Vagina (tissue), 2 donors: ENCODE measurements at places on chromosomes 1 and 21.

DNA sequence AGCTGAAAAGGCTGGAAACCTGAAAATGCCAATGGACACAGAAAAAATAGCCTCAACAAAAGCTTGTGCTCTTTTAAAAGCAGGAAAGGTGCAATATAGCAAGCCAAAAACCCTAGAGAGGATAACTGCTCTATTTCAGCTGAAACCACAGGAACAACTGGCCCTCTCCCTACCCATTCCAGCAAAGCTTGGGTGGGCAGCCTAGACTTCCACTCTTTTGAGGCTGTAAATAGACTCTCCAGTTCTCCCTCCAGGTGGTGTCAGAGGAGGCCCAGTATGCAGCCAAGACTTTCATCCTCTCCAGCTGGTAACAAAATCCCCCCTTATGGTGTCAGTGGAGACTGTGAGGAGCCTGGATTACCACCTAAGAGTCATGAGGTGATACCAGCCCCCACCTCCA lies 206.9 kb upstream of the PLD5 start:
- no peak for DNase-seq

DNA sequence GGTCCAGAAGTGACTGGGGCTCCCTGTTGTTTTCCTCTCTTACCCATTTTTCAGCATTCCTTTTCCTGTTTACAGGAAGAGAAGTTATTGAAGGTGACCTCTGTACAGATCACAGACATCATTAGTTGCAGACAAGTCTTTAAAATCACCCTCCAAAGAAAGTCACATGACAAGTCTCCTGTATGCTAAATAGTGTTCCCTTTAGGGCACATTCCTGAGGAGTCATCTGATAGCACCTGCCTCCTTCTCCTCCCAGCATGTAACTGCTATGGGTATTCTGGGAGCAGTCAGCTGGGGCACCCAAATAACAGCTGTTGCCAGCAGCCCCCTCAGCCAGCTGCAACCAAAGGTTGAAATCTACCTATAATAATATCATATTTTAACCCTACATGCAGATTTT lies 200.6 kb downstream of the PTGER3 start:
- DNase-seq = no peak

- DNase-seq = no peak
Observed at GRCh38 chr1:117683571-117684285, 77.9 kb downstream of the TENT5C start.

GRCh38 chr21:44866780-44867179 lies 6.7 kb downstream of the PTTG1IP start:
- DNase-seq = no peak

GRCh38 chr1:207286786-207287468 lies 34.6 kb upstream of the CD55 start:
- no peak for DNase-seq

GRCh38 chr1:31648641-31649357 lies 4.1 kb upstream of the PEF1 start:
- no peak for DNase-seq

- DNase-seq = no peak
Observed at GRCh38 chr1:114832057-114832456, 22.6 kb upstream of the SYCP1 start.

- no peak for DNase-seq
Observed at GRCh38 chr1:157091186-157091585, 8.4 kb downstream of the ETV3L start.

DNA sequence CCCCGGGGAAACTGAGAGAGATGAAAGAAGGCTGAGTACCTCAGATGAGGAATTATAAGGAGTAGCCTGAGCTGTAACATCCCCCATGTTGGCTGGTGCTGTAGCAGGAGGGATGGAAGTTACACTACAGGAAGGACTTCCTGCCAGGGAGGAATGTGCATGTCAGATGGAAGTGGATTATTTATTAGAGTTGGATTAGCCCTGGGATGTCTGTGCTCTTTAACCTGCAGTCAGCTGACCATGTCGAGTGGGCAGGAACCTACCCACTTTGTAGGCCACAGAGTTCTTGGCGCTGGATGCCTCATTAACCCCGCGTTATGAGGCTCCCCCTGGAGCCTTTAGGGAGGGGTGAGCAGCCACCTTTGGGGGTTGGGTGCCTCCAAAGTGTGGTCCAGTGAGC lies 757 bp upstream of the SEMA4A start:
- no peak for DNase-seq

GRCh38 chr21:45513003-45513717 lies 29.1 kb downstream of the SLC19A1 start:
- no peak for DNase-seq

GRCh38 chr1:230753586-230754251 lies 6.5 kb downstream of the CAPN9 start:
- DNase-seq = no peak

DNA sequence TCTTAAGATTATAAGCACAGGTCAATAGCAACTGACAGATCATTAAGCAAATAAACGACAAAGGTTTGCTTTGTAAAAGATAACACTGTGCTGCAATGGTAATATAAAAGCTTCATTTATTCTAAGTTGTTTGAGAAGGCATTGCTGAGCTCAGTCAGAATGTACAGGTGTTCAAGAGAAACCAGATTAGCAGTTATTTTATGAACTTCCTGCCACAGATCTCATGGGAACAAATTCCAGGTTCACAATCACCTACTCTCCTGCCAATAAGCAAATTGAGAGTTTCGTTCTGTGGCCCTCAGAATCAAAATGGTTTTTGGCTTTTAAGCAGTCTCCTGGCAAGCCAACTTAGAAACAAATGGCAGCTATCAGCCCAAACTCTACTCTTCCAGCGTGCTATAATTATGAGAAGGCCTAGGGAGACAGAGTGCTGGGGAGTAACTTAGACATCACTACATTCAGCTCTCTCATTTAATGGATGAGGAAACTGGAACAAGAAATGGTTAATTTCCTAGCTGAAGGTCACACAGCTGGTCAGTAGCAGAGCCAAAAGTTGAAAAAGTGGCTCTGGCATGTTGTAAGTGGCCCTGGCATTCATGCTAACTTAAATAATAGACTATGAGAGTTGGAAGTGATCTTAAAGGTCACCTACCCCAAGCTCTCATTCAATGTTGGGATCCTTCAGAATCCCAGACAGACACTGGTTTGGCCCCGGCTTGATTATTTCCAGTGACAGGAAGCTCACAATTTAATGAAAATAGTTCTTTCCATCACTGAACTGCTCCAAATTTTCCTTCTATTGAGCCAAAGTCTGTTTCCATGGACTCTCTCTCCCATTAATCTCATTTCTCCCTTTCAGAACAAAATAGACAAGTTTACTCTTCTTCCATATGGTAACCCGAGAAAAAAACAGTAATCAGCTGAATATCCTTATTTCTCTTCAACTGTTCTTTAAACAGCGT lies 82.6 kb upstream of the EDEM3 start:
- DNase-seq = no peak

- DNase-seq = no peak
Observed at GRCh38 chr1:178530502-178530901, 17.6 kb downstream of the TEX35 start.

GRCh38 chr1:41241749-41242341 lies at the start of gene SCMH1:
Gene SCMH1 (minus strand): TSS chr1:41242306. CDS start chr1:41186133, 56,173 bp downstream.
- DNase-seq = no peak

DNA sequence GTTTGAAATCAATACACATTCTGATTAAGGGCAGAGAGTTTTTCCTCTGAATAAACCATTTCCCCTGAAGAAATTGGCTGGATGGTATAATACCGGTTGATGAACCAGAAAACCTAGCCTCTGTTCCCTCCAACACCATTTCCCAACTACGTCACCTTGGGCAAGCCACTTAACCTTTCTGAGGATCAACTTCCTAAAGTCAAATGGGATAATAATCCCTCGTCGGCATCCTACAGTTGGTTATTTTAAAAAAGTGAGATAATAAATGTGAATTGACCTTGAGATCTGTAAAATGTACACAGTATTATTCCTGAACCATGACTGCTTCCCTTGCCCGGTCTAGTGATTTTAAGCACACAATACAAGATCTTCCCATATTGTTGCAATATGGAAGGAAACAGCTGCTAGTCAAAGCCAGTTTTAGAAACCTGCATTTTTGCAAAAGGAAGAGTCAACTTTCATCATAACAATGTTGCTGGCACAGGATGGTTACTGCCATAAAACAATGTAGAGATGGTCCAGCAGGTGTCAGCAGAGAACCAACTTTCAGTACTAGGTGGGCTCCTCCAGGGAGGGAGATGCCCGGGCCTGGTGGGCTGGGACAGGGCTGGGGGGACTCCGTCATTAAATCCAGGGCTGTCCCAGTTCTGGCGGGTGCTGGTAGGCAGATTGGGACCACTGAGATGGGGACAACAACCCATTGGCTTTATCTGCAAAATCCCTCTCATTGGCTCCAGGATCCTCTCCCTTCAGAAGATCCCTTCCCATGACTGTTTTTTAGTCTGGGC lies 5.2 kb upstream of the HLX start:
- DNase-seq = peak; percentile 89

- DNase-seq = no peak
Observed at GRCh38 chr1:89927049-89927448, 67.9 kb upstream of the ZNF326 start.

DNA sequence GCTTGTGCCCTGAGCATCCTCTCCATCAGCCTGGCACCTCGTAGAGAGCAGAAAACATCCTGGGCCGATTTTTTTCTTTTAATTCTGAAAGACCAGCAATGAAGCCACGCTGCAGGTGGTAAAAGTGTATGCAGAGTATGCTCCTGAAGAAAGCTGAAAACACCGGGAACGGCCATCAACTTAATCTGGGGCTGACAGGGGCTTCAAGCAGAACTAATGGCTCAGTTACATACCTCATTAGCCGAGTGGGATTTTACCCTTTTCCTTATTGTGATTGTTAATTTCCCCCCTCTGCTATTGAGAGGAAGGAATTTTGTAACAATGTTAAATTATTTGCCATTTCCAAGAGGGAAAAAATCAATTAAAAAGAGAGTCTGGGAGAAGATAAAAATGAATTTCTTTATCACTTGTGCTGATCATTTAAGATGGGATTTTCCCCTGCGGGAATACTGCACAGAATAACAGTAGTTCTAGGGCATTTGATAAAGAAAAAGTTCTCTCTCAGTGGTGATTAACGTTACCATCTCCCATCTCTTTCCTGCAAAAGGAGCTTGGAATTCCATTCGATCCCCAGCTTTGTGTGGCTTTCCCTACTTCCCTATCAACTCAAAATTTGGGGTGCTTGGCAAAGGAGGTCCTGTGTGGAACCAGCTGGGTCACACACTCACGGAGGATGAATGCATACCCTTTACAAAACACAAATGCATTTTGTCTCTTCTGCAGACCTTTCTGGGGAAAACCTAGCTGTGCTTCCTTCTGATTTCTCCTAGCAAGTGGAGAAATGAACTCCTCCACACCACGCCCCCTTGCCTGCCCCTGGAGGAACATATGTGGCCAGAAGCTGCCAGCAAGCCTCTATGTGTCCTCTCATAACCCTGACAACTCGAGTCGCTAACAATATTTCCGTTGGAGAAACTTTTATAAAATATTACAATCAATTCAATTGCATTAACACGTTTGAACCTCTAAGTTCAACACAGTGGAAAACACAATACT lies 70.9 kb downstream of the RRAGC start:
- no peak for DNase-seq

GRCh38 chr1:54607821-54608565 lies 15.3 kb downstream of the FAM151A start:
- DNase-seq = no peak

- no peak for DNase-seq
Observed at GRCh38 chr1:194374649-194375048, 1188.2 kb upstream of the B3GALT2 start.

GRCh38 chr1:245718123-245718522 lies 563.3 kb downstream of the KIF26B start:
- DNase-seq = no peak

DNA sequence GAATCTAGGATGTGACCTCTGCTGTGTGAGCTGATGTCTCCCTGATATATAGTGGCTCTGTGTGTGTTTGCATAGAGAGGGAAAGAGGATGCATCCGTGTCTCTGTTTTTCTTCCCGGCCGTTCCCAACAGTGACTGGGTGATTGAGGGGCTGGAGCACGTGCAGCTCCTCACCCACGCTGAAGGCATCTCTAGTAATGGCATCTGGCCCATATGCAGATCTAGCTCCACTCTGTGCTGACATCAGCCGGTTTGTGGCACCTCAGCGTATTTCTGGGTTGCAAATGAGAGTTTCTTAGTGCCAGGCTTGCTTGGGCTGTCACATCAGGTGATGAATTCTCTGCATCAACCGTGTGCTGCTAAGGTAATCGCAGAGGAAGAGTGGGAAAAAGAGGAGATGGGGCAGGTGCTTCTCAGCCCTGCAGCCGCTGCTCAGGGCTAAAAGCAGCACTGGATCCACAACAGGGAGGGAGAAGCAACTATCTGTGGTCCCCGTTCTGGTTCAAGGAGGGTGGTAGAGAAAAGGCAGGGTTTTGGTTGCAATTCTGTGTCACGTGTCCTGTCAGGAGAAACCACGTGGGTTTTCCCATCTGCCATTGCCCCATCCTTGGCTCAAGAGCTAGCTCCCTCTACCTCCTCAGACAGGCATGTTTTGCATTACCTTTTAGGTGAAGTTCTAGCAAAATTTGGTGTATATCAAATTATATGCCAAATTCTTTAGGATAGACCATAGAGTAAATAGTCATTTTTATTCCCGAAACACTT lies 282.9 kb downstream of the PBX1 start:
- no peak for DNase-seq

- DNase-seq = no peak
Observed at GRCh38 chr21:46627726-46628125, 7.7 kb upstream of the PRMT2 start.
